ENCODE measurements at places on chromosomes 3 and 15. TPM values are rescaled to one million over a fixed set of nuclear protein-coding genes. Genes with fewer than 3 reads are reported as not detected.
A peak's percentile ranks its signal among the peaks of the same experiment; 100 is the strongest.

SCN11A gene
- under 0.01 TPM for total RNA-seq

ADAMTSL3 gene
- 0.72 TPM for total RNA-seq

ATRIP gene
- total RNA-seq: 5.0 TPM

HMCES gene
- 10.5 TPM for total RNA-seq

CHRM5 gene
- under 0.01 TPM for total RNA-seq

TIPARP gene
- 28.2 TPM for total RNA-seq

ISLR2 gene
- total RNA-seq: not detected

STARD9 gene
- total RNA-seq: 9.4 TPM

FBN1 gene
- 1,453 TPM for total RNA-seq

GRAMD1C gene
- total RNA-seq: 1.2 TPM

- peak; percentile 64 for DNase-seq
These were observed 609 bp upstream of the UROC1 start for GRCh38 chr3:126517986-126518778.

- no peak for DNase-seq
These were observed 4.4 kb upstream of the COL8A1 start for GRCh38 chr3:99633887-99634558.

DNA sequence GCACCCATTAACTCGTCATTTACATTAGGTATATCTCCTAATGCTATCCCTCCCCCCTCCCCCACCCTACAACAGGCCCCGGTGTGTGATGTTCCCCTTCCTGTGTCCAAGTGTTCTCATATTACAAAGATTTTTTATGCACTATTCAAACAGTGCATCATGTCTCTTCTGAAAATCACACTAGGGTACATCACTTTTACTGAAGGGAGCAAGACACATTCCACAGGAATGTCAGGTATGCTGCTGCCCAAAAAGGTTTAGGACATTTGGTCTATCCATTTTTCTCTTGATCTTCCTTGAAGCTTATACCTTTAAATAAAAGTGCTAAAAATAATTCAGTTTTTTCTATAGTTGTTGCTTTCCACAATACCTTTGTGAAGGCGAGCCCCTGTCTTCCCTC is 9.2 kb upstream of the EPHA3 start:
- DNase-seq: no peak

DNA sequence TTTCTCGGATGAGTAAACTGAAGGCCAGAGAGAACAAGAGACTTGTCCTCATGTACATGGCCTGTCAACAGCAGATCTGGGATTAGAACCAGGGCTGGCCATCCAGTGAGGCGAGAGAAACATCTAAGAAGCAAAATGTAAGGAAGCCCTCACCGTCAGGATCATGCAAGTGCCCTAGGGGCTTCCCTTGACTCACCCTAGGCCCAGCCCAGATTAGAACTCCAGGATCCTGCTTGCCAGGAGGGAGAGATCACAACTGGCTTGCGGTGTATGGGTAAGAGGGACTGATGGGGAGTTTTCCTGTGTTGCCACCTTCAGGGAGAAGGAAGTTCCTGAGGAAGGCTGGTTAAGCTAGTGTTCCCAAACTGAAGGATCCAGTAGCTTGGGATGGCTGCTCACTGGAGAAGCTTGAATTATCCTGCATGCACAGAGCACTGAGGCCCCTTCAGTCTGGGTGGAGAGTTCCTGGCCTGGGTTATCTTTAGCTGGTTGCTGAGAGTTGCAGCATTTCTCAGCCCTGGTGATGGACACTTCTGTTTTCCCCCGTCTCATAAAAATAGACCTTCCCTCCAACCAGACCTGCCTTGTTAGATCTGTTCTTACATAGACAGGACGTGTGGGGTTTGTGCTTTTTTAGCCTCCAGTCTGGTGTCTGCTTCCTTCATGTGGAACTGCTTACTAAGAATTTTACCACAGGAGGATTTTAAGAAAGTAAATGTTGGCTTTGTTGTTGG is 28.2 kb upstream of the XIRP1 start:
- DNase-seq: no peak

GRCh38 chr3:141875893-141876380 is 506 bp upstream of the ATP1B3 start:
- no peak for DNase-seq

GRCh38 chr15:33489335-33489734 is 178.6 kb downstream of the RYR3 start:
- DNase-seq: no peak

- DNase-seq: no peak
These were observed 133.7 kb upstream of the LRRN1 start for GRCh38 chr3:3665546-3665945.

DNA sequence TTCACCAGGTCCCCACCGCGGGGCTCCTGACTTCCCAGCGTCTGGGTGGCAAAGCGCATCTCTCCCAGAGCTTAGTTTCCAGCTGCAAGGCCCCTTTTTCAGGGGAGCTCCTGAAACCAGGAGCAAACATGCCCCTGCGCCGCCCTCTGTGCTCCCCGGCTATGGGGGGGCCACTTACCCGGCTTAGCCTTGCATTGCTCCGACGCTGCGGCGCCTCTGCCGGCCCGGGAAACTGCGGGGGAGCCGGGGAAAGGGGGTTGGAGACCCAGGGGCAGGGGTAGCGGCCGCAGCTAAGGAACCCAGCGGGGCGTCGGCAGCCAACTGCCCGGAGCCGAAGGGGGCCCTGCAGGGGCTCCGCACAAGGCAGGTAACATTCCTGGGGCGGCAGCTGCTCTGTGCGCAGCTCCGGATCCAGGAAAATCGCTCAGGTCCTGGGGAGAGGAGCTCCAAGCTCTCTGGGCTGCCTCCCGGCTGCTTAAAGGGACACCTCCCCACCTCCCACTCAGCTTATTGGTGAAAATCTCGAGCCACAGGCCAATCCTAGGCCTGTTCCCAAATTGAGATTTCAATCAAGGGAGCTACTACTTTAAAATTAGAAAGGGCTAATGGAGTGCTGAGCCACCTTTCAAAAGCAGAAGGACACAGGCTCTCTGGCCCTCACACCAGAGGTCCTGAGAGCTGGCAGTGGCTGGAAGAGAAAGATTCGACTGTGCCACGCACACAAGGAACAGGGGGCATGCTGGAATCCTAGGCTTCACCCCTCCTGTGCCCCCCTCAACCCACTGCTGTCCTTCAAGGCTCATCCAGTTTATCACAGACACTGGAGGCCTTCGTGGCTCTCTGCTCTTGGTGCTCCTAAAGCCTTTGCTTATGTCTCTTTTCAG is 42.7 kb upstream of the PRICKLE2 start:
- peak; percentile 79 for DNase-seq

- peak; percentile 64 for DNase-seq
These were observed 1.3 kb downstream of the SCAANT1 start for GRCh38 chr3:63910891-63911290.

DNA sequence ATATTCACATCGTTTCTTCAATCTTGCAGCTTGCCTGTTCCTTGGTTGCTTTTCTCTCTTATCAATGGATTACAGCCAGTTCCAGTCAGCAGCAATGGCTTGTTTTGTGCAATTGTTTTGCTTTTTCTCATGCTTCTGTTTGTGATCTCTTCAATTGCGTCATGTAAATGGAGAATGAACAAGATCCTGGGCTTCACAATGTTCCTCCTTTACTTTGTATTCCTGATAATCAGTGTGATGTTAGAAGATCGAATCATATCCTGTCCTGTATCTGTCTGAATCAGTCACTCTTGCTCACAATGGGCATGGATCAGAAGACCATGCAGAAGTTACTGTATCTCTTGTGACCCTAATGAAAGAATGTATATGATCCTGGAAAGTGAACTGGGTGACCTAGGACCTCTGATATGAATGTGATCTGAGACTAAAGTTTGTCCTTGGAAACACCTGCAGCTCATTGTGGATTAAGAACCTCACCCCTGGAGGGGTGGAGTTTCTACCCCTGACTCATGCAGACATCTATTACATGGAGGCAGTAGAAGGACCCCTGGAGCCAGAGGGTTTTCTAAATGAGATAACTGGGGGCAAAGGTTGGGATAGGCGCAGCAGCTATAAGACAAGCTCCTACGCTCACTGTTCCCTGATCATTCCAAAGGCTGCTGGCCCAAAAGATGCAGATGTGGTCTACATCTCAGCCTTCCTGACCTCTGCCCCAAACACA is 32.2 kb downstream of the SLC24A1 start:
- no peak for DNase-seq

- DNase-seq: no peak
These were observed 70.7 kb downstream of the ANXA2 start for GRCh38 chr15:60326824-60327654.

- DNase-seq: peak; percentile 65
These were observed 5.4 kb downstream of the ZIC1 start for GRCh38 chr3:147414390-147415138.

GRCh38 chr3:18591120-18591519 is 166.0 kb upstream of the SATB1 start:
- no peak for DNase-seq

- DNase-seq: no peak
These were observed 826.3 kb downstream of the FHIT start for GRCh38 chr3:60424942-60425341.

- DNase-seq: no peak
These were observed 66.5 kb upstream of the P2RY1 start for GRCh38 chr3:152768478-152768877.

GRCh38 chr3:25355998-25356397 is 72.1 kb upstream of the RARB start:
- no peak for DNase-seq

DNA sequence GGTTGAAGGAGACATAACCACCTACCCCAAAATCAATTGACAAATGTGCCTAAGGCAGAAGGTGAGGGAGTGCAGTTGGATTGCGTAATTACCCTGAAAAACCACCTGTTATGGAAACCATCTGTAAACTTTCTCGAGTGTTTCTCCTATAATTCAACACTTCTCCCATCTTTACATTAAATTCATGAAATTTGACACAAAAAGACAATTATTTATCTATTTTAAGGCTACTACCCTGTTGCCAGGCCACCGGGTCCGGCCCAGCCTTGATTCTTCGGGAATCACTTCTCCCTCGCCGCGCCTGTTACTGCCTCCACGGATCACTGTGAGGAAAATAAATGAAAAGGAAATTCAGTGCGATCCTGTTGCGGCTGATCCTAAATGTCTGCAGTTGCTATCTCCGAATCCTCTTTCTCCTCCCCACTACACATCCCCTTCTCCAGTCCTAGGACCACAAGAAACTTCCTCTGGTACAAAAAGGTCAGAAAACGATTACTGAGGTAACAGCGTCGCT is 646 bp downstream of the IQCB1 start:
- peak; percentile 76 for DNase-seq

DNA sequence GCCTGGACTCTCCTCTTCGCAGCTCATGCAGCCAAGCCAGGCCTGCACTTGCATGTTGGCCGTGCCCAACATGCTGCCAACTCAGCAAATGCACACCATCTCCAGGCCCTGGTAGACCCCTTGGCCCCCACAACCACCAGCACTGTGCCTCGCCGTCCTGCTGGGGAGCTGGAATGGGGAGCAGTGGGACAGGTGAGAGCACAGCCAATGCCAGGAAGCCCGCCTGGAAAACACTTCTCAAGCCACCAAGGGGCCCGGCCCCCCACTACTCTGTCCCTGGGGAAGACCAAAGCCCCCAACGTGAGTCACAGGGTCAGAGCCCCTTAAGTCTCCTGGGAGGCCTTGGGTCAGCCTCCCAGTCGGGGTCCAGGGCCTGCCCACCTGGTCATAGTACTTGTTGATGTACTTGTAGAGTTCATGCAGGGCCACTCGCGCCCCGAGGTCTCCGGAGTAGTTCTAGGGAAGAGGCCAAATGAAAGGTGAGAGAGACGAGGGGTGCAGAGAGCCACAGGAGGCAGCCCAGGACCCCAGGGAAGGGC is 24.5 kb downstream of the PLXNB1 start:
- DNase-seq: peak; percentile 45

- peak; percentile 37 for DNase-seq
These were observed 17.2 kb downstream of the CCDC33 start for GRCh38 chr15:74253211-74253921.

DNA sequence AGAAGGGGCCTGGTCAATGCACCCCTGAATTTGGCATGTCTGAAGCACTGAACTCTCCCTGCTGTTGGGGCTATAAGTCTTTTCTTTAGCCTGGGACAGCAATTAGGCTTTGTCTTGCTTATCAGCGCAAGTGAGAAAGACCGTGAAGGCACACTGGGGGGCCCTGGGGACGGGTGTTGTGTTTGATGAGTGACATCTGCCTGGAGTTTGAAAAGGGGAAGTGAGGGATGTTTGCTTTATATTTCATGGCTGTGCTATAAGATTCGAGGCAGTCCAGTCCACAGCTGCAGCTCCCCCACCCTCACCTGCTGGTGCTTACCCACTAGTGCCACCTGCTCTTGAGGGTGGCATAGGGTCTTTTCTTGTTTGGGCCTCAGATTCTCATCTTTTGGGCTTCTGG is 44.8 kb downstream of the CEMIP start:
- no peak for DNase-seq

DNA sequence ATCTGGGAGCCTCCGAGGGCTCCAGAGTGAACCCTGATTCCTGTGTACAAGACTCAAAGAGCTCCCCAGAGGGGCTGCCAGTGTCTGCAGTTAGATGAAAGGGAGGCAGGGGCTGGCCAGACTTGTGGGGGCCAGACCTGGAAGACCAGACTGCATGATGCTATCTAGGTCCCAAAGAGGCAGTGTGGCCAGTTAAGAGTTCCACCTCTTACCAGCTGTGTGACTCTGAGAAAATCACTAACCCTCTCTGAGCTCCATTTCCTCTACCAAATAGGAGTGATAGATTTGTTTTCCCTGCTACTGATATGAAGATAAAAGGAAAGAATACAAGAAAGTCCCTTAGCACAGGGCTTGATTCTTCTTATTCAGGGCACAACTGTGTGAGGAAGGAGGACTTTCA is 29.0 kb downstream of the ACSBG1 start:
- no peak for DNase-seq

DNA sequence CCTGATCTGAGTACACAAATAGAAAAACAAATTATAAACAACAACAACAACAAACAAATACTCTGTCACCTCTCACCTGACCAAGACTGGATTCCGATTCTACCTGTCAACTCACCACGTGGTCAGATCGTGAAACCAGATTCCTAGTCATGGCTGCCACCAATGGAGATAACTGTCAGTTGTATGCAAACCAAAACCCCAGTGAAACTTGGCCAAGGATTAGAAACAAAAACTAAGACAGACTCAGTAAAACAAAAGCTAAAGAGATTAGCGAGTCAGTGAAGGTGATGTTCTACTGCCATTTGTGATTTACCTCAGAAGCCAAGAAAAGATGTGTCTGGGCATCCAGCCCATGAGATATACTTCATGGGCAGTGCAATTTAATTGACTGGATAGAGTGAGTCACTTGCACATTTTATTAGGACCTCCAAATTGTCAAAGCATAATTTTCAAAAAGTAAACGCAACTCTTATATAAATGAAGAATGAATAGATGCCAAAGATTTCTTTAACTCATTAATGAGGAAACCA is 31.1 kb downstream of the PHLDB2 start:
- no peak for DNase-seq

DNA sequence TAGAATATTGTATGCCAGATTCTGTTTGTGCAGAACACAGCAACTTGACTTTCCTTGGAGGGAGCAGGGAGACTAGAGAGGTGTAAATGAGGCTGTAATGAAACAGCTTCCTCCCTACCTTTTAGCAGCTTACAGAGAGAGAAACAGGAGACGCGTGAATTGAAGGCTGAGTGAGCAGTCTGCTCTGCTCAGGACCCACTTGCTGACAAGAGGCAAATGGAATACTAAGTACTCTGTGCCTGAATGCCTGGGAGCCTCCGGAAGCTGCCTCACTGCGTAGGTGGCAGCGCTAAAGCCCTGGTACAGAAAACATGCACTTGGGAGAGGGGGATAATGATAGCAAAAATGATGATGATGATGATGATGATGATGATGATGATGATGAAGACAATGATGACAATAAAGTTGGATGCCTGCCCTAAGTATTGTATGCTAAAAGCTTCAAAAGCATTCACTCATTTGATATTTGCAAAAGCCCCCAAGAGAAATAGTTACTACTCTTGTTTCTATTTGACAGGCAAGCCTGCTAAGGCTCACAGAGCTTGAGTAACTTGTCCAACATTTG is 548.9 kb downstream of the NTRK3 start:
- no peak for DNase-seq

Measured in osteoblast (primary cell).